ENCODE measurements at places on chromosomes 11 and 22.

- no peak for DNase-seq
Measured at GRCh38 chr11:4459500-4459899, 10.4 kb downstream of the OR52K2 start.

GRCh38 chr11:110200241-110200640 is 96.2 kb downstream of the RDX start:
- peak; percentile 54 for DNase-seq

DNA sequence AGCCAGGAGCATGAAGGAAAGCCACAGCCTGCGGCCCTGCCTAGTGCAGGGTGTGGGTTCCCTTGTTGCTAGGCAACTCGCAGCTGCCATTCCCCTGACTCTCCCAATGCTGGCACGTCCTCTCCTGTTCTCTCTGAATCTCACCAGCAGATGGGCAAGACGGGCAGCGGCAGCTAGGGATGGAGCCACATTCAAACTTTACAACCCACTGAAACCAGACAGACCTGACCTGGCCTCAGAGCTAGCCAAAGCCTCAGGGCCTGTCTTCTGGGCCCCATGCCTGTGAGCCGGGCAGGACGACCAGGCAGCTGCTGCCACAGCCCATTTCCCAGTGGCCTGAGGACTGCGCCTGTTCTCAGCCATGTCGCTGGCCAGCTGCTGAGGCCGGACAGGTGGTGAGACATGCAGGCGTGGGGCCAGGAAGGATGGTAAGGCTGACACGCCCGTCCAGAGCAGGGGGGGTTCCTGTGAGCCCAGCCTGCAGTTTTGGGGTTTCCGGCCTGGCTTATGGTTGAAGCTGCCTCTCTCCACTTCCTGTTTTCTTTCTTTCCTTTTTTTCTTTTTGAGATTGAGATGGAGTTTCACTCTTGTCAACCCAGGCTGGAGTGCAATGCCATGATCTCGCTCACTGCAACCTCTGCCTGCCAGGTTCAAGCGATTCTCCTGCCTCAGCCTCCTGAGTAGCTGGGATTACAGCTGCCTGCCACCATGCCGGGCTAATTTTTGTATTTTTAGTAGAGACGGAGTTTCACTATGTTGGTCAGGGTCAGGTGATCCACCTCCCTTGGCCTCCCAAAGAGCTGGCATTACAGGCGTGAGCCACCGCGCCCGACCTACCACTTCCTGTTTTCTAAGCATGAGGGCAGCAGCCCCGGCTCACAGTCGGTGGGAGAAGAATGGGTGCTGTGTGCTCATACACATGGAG is 4.1 kb downstream of the SUN2 start:
- no peak for DNase-seq

- no peak for DNase-seq
Measured at GRCh38 chr11:9095421-9095820, 4.0 kb upstream of the SCUBE2 start.

DNA sequence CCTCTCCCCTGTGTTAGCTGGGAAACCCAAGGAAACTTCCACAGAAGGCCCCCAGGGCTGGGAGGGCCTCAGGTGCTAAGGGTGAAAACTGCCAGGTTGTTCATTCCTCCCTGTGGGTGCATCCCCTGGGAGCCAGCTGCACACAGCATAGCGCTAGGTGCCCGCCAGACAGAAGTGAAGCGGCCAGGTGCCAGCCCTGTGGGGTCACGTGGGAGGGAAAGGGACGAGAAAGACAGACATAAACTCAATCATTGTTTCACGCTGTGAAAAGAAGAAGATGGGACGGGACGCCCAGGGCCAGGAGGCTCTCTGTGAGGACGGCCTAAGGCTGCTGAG is 31.6 kb upstream of the HMOX1 start:
- no peak for DNase-seq

GRCh38 chr11:42800041-42800440 is 511.8 kb upstream of the API5 start:
- no peak for DNase-seq

GRCh38 chr22:19766511-19767426 is 6.2 kb downstream of the TBX1 start:
- DNase-seq, result peak; percentile 9

Measured in brain microvascular endothelial cell (primary cell).